ENCODE measurements at places on chromosomes 4 and X.

DNA sequence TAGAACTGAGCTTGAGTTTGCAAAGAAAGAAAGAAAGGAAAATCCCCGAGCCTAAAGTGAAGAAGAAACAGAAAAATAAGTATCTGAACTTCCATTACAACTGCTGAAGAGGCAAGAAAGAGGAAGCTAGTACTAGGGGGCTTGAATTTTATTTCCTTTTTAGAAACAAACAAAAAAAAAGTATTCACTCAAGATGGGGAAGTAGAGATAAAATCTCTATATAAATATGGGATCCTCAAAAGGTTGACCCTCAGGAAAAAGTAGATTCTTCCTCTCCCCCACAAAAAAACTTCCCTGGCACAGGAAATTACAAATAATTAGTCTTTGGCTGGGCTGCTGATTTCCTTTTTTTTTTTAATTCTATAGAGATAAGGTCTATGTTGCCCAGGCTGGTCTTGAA is 16.0 kb downstream of the LRBA start:
- no peak for DNase-seq

- no peak for DNase-seq
Measured at GRCh38 chr4:8308856-8309771, 39.6 kb downstream of the HTRA3 start.

- no peak for DNase-seq
Measured at GRCh38 chrX:117335209-117335608, 781.4 kb downstream of the KLHL13 start.

GRCh38 chr4:169663831-169664230 is 43.5 kb downstream of the CLCN3 start:
- no peak for DNase-seq

DNA sequence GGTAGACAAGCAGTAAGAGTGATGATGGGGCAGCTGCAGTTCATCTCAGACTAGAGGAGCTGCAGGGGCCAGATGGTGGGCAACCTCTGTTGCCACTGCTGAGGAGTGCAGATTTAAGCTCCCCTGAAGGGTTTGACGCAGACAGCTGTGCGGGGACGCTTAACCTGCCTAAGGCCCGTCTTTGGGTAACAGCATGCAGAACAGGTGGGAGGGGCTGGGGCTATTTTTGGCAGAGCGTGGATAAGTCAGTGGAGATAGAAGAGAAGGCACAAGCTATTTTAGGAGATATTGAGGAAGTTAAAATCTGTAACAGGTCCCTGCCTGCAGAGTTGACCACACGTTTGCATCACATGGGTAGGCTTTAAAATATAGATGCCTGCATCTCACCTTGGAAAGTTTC is 10.5 kb downstream of the CD99 start:
- DNase-seq, result no peak

- no peak for DNase-seq
Measured at GRCh38 chr4:169122422-169122821, 112.4 kb upstream of the CBR4 start.

DNA sequence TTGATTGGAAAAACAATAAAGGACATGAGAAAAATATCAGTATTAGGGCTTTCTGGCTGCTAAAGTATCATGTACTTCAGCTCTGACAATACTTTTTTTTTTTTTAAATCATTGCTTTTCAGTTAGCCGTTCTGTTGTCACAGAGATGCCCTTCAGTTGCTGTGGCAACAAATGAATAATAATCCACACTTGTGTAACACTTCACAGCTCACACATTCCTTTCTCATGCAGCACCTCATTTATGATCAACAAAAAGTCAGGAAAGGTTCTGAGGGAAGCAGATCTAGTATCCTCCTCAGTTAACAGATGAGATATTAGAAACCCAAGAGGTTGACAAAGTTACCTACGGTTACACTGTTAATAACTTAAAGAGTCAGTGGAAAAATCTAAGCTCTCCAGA is 444.2 kb upstream of the SLIT2 start:
- DNase-seq, result no peak

DNA sequence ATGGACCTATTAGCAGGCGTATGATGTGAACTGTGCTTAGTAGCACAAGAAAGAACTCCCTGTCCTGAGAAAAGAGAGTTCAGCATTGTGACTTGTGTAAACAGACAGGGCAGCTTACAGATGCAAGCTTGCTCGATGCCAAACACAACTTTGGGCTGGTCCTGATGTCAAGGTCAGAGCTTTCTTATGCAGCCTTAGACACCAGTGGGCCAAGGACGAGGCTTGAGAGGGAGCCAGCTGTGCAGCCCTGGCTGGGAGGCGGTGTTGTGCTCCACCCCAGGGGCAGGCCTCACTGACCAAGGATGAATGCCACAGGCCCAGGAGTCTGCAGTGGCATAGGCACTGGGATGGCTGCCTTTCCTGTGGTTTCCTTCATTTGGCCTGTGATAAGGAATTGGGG is 35.4 kb downstream of the JADE1 start:
- DNase-seq, result no peak

DNA sequence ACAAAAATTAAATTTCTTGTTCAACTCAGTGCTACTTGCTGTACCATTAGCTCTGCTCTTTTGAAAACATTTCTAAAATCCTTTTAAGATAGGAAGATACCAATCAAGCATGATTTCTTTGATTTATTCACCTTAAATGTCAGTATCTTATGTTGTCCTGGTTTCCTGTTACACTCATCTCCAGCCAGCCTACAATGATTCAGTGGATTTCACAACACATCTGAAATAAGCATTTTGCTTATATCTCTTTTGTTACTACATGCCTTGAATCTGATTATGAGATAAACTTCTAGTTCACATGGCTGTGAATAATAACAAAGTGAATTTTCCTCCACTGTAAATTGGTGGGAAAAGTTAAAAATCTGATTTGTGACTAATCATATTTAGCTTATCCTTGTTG is 112.5 kb upstream of the BMP3 start:
- DNase-seq, result no peak

DNA sequence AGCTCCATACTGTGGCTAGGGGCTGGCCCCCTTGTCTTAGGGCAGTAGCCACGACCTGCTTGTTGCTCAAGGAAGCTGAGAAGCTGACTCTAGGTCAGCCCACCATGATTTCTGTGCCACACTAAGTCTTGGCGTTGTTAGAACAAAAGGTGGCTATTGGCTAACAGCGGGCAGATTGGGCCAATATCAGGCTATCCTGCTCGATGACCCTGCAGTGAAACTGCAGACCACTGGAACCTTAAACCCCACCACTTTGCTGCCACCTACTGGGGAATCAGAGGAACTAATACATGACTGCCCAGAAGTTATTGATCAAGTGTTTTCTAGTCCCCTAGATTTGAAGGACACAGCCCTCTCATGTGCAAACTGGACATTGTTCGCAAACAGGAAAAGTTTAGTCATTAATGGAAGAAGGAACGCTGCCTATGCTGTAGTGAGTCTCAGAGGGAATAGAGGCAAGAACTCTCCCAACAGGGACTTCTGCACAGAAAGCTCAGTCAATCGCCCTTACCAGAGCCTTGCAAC is 17.0 kb upstream of the PAPSS1 start:
- peak; percentile 13 for DNase-seq

DNA sequence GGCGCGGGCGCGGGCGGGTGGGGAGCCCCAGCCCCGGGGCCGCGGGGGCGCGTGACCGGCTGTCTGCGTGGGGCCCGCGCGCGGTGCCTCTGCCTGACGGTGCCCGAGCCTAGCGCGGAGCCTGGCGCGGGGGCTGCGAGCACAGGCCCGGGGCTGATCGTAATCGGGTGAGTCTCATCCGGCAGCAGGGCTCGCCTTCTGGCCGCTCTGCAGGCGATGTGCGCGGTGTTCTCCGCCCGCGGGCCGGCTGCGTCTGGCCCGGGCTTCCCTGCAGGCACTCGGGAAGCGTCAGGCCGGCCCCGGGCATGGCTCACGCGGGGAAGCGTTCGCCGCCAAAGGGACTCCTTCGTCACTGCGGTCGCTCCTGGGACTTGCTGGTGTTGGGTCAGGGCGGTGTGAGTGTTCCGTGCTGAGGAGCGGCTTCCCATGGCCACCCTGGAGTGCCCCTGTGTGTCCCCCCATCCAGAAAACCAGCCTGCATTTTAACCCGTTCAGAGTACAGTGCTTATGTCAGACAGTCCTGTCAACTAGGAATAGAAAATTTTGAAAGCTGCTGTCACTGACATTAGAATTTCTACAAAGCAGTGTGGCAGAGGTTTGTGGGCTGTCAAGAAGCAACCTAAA is 40.6 kb downstream of the FAM149A start:
- peak; percentile 9 for DNase-seq
